Stimulated activated CD4-positive, alpha-beta T cell treated with anti-CD3 and anti-CD28 coated beads, Interleukin-1b, Interleukin-23, amount 100 ng/mL, for 1 hour (primary cell): ENCODE measurements at places on chromosomes 5 and 9.

DNA sequence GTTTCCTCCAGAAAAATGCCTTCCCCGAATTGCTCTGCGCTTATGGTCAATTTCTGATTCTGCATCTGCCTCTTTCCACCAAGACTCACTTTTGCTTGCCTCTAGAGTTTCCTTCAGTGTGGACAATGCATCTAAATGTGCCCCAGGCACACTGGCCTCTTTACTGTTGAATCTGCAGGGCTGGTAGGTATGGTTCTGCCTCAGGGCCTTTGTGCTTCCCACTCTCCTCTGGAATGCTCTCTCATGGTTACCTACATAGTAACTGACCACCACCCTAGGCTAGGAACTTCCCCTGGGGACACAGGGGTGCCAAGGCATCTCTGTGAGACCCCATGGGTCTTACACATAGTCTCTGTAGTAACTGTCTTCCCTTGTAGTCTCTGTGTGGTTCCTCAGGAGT is 1258.6 kb downstream of the CDH12 start:
- no peak for DNase-seq

GRCh38 chr9:94839398-94839797 is 112.9 kb downstream of the AOPEP start:
- no peak for DNase-seq

GRCh38 chr5:107570805-107571531 is 99.8 kb downstream of the EFNA5 start:
- DNase-seq: no peak

GRCh38 chr5:141492168-141492885 is 3.4 kb downstream of the PCDHGC5 start:
- no peak for DNase-seq

DNA sequence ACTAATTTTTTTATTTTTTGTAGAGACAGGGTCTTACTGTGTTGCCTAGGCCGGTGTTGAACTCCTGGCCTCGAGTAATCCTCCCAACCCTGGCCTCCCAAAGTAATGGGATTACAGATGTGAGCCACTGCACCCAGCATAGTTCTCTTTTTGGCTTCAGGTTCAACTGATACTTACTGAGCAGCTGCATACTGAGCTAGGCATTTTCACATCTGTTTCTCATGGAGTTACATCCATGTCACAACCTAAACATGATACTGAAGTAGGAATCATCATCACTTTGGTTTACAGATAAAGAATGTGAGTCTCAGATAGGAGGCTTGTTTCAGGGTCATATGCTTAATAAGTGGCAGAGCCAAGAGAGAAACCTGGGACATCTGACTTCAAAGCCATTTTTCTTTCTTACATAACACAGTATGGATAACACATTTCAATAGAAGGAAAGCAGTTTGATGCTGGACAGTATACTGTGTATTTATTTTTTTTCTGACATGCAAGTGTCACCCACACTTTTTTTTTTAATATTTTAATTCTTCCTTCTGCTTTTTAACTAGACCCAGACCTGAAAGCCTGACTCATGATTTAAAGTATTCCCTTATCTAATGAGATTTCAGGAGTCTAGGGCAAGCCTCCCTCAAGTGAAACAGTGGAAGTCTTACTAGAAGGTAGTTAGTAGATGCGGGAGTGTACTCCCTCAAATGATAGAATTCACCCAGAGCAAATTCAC is 90.8 kb downstream of the HACD4 start:
- DNase-seq: no peak

GRCh38 chr5:68443091-68443490 is 227.5 kb downstream of the PIK3R1 start:
- no peak for DNase-seq

GRCh38 chr9:126646162-126646561 is 32.4 kb downstream of the LMX1B start:
- DNase-seq: no peak

GRCh38 chr9:105661011-105661410 is 1.2 kb upstream of the TAL2 start:
- no peak for DNase-seq
